ENCODE measurements at places on chromosomes 12 and 14.

GRCh38 chr14:96082420-96083300 lies 43.5 kb downstream of the C14orf132 start:
- no peak for DNase-seq

- no peak for DNase-seq
Measured at GRCh38 chr12:85833579-85833978, 2.6 kb downstream of the RASSF9 start.

GRCh38 chr12:128137140-128137539 lies 129.8 kb upstream of the TMEM132C start:
- DNase-seq = no peak

DNA sequence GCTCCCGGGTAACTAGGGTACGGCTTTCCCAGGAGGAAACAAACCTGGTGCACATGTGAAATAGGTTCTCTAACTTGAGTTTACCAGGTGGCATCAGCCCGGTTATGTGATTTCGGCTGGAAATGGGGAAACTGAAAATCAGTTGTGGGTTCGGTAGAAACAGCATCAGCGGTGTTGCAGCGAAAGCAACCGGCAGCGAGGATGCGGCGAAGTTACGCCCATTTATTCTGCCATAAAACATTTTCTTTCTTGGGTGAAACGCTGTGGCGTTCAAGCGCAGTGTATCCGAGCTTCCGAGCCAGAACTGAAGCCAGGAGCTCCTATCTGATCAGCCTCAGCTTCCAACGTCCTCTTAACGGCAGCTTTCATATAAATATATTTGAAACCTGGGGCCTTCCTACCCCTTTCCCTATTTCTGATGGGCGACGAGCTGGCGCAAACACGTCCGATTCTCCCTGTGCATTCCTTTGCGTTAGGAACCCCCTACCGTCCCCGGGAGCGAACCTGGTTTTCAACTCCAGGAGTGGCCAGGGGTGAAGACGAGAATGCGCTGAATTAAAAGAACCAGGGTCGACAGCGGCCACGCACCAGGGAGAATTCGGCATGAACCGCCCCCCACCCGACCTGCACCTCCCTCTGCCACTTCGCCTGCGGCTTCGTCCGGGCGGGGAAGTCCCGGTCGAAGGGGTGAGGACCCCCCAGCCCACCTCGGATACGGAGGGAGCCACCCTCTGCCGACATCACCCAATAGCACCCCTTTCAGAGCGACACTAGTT lies 1.6 kb downstream of the DPF3 start:
- no peak for DNase-seq

DNA sequence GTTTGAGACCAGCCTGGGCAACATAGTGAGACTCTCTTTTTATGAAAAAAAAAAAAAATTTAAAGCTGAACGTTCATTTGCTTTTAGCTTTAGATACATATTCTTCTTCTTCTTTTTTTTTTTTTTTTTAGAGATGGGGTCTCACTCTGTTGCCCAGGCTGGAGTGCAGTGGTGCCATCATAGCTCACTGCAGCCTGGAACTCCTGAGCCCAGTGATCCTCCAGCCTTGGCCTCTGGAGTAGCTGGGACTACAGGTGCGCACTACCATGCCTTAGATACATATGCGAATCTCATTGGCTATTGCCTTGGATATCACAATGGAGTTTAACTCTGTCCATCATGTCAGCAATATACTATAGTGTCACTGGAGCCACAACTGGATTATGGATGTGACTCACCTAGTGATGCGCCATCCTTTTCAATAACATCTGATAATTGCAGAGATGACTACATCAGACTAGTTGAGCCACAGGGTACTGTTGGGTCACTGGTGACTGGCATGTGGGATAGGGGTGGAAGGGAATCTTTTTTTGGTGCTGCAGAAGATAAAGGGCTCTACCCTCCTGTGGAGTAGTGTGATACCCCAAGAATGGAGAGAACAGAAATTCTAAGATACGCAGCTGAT lies 2.7 kb upstream of the ADIPOR2 start:
- DNase-seq = no peak

- no peak for DNase-seq
Measured at GRCh38 chr14:69716478-69717187, 50.3 kb upstream of the SRSF5 start.

- DNase-seq = no peak
Measured at GRCh38 chr12:115984616-115985015, 292.9 kb downstream of the MED13L start.

GRCh38 chr14:103151270-103151945 lies 28.1 kb downstream of the TNFAIP2 start:
- DNase-seq = peak; percentile 51
